ENCODE measurements at places on chromosomes 3 and 15. TPM values are rescaled to one million over a fixed set of nuclear protein-coding genes. Genes with fewer than 3 reads are reported as not detected.

DNA sequence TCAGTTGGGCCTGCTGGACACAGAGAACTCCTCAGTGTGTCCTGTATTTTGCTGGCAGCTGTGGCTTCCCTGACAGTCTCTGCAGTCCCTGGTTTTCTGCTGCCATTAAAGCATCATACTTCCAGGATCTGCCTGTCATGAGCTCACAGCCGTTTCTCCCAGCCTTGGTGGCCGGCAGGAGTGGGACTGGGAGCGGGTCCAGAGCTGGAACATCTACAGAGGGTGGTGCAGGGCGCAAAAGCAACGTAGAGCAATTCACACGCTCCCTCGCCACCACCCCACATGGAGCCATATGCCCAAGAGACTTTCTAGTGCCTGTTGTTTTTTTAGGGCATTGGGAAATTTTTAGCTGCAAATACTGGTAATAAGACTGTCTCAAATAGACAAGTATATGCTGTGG, 33.6 kb downstream of the ABTB1 start:
- no peaks in the 10 kb centered on the region for H3K27me3 ChIP-seq
- H3K4me3 ChIP-seq, result no peak overlapping the region
- no peaks in the 10 kb centered on the region for H3K36me3 ChIP-seq
- H3K27ac ChIP-seq, result no peak overlapping the region
- DNase-seq, result no peak
- no peaks in the 10 kb centered on the region for H3K4me1 ChIP-seq

Gene FANCD2OS
- not detected for total RNA-seq

Gene PODXL2
- 31.4 TPM for total RNA-seq

- no peaks in the 10 kb centered on the region for H3K36me3 ChIP-seq
- no peak overlapping the region for H3K27ac ChIP-seq
- peaks cover 2% of the 10 kb centered on the region for H3K4me1 ChIP-seq
Measured at GRCh38 chr3:43317461-43318316, 31.3 kb downstream of the SNRK start.

DNA sequence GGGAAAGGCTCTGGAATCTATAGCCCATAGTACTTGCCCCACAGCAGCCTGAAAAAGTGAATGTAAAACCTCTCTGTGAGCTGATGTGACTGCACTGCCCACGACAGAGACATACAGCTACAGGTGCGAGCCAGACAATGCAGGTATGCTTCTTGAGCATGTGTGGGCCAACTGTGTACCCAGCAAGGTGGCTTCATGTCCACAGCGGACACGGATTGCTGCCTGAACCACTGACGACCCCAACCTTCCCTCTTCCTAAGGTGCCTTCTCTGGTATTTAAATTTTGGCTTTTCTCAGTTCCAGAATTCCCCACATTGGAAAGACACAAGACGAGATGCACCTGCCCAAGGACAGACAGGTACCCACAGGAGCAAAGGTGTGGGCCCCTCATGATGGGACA, 65.8 kb downstream of the SCN5A start:
- no peaks in the 10 kb centered on the region for H3K27me3 ChIP-seq
- H3K4me3 ChIP-seq, result no peak overlapping the region
- H3K36me3 ChIP-seq, result no peaks in the 10 kb centered on the region
- H3K27ac ChIP-seq, result no peak overlapping the region
- H3K4me1 ChIP-seq, result no peaks in the 10 kb centered on the region
- peak; percentile 27 for DNase-seq
